ENCODE measurements at places on chromosomes 11 and 22.

- no peak for DNase-seq
Observed at GRCh38 chr22:50150161-50151129, 20.1 kb upstream of the PANX2 start.

DNA sequence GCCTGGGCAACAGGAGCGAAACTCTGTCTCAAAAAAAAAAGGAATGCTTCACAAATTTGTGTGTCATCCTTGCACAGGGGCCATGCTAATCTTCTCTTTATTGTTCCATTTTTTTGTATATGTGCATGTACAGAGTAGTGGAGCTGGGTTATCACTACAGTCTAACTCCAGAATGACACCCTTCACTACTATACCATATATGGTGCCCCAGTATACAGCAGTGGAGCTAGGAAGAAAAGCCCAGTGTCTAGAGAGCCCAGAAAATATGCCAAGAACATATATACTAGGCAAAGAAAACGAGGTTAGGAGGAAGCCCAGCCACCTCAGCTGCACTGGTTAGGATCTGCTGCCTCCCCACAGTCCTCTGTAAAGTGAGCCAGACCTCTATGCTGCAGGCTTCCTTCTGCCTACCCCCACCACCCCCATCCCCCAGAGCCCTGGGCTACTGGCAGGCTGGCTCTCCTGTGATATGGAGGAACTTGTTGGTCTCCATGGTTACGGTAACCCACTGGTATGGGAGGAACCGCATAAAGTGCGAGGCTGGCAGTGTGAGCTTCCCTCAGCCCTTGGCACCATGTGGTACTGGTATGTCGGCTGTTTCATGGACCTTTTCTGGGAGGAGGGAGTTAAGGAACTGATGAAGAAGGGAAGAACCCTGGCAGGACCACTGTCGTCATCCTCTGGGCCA is 34.3 kb downstream of the RCOR2 start:
- DNase-seq: peak; percentile 30

DNA sequence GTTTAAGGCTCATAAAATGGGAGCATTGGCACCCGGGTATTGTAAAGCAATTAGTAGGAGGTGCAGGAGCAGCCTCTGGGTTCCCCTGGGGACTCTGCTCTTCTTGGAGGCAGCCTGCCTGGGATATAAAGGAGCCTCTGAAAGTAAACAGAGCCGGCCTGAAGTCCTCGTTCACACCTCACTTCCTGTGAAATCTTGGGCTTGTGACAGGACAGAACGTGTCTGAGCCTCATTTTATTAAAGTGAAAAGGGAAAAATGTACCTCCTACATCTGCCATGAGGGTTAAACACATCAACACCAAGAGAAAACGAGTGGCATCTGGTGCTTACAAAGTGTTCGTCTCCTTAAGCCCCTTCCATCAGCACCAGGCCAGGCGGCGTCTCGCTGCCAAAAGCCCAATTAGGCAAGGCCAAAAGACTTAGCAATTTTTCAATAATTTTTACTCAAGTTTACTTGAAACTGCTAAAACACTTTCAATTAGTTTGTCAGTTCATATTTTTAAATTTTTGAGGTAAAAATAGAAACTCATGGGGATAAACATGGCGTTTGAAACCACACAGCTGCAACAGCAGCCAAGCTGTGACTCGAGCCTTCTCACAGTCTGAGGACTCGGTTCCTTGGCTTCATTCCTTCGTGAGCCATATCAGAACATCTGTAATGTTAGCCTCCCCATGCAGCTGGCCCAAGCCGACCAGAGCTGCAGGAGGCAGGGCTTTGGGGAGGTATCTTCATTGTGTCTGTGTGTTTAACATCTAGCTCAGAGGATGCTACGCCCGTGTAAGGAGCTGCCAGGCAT is 33.6 kb downstream of the MAP6 start:
- no peak for DNase-seq

DNA sequence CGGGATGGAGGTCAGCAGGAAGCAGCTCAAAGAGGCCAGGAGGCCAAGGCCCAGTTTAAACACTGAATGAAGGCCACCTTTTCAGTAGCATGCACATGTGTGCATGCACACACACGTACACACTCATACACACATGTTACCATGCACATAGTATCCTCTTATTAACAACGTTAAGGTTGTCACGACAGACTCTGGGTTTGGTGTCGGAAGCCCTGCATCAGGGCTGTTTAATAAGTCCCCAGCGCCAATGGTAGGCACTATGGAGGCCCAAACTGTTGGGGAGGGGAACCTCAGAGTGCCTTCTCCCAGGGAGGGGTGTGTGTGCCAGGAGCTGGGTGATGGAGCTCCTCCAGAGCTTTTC is 39.5 kb upstream of the ADA2 start:
- DNase-seq: no peak

DNA sequence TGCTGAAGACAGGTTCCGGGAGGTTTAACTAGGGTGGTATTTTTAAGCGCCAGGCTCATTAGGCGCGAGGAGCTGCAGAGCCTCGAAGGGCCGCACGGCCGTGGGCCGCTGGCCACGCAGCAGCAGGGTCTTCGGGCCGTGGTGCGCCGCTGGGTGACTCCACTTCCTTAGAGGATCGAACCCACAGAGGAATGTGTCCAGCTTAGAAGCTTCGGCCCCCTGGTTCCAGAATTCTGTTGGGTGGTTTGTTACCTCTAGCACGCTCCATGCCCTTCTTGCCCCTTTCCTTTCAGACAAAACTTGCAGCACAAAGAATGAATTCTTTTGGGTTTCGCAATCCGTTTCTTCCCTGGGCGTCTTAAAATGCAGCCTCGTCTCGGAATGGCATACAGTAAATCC is 773 bp upstream of the PATL1 start:
- no peak for DNase-seq

DNA sequence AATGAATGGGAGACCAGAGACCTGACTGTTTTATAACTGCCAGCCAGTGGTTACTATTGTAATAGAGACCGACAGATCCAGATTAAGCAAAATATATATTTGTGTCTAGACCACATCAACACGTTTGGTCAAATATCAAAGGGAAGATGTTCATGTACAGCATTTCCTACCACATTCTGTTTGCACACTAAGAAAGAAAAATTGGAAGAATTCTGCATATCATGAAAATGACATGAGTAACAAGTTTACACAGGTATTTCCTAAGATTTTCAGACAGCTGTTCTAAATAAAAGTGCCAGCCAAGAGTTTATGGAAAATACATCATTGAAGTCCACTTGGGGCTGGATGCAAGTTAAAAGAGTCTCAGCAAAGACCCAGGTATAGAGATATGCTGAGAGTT is 145.5 kb upstream of the ANO3 start:
- DNase-seq: no peak

DNA sequence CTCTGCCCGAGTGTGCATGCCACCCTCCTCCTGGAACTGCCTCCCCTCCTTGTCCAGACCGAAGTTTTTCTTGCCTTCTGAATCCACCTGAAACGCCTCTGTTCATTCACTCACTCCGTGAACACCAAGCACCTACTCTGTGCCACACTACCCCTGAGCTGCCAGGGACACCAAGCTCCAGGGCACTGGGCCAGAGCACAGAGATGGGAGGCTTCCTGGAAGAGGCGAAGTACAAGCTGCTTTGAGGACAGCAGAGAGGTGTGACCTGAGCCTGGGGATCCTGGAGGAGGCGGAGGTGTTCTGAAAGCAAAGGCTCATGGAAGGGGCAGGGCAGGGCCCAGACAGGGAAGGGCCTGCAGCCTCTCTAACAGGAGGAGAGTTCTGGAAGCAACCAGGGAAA is 47.5 kb downstream of the SCUBE1 start:
- no peak for DNase-seq

DNA sequence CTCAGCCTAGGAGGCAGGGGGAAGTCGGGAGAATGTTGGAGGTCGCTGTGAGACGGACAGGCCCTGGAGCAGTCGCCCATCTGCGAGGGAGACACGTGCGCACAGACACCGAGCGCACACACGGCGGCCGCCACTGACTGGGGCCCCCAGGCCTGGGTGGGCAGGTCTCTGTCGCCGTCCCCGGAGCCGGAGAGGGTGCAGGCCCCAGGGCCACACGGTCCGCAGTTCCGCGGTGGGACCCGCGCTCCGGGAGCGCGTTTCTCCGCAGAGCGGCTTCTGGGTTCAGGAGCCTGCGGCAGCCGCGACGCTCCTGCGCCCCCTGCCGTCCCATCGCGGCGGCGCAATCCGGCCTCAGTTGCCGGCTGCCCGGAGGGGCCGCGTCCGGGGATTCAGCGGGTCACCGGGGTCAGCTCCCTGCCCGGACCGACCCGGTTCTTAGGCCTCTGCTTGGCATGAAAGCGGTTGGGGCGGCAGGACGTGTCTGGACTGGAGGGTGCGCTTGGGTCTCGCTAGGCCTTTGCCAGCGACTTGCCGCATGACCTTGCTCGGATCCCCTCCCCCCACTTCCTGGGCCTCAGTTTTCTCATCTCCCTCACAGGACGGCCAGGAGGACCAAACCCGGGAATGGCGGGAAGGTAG is 31.2 kb downstream of the PDE2A start:
- peak; percentile 56 for DNase-seq

DNA sequence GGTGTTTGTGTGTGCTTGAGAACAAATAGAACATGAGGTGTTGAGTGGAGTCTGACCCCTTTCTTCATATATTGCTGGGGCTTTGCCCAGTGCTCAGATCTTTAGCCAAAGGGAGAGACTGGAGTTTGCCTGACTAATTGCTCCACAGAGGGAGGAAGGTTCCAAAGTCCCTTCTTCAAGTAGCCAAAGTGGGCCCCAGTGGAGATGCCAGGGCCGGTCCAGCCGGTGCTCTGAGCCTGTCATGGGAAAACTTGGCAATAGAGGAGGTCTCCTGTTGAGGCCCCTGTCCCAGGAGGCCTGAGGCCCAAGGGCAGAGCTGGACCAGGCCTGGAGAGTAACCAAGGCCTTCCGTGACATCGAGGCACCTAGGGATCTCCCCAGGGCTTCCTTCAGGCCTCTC is 112.3 kb downstream of the DSCAML1 start:
- DNase-seq: no peak

DNA sequence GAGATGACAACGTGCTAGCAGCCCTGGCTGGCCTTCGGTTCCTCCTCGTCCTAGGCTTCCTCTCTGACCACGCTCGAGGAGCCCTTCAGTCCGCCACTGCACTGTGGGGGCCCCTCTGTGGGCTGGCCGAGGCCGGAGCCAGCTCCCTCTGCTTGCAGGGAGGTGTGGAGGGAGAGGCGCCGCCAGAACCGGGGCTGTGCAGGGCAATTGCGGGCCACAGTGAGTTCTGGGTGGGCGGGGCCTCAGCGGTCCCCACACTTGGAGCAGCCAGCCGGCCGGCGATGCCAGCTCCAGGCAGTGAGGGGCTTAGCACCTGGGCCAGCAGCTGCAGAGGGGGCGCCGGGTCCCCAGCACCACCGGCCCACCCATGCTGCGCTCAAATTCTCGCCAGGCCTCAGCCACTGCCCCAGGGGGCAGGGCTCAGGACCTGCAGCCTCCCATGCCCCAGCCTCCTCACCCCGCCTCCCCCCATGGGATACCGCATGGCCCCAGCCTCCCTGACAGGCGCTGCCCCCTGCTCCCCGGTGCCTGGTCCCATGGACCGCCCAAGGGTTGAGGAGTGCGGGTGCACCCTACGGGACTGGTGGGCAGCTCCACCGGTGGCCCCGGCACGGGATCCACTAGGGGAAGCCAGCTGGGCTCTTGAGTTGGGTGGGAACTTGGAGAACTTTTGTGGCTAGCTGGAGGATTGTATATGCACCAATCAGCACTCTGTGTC is 399.4 kb downstream of the LUZP2 start:
- no peak for DNase-seq

DNA sequence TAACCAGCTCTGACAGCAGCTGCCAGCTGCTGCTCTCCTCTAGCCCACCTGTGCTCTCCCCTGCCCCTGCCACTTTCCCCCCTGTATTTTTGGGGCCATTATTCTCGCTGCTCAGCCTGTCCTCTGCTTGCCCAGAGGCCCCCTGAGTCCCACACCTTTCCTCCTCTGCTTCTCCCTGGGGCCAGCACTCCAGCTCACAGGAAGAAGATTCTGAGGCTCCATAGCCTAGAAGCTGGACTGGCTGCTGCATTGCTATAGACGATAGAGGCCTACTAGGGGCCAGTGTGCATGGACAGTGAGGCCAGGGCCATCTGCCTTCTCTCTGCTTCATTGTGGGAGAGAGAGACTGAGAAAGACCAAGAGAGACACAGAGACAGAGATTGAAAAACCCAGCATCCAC is 679 bp downstream of the OMP start:
- DNase-seq: no peak

DNA sequence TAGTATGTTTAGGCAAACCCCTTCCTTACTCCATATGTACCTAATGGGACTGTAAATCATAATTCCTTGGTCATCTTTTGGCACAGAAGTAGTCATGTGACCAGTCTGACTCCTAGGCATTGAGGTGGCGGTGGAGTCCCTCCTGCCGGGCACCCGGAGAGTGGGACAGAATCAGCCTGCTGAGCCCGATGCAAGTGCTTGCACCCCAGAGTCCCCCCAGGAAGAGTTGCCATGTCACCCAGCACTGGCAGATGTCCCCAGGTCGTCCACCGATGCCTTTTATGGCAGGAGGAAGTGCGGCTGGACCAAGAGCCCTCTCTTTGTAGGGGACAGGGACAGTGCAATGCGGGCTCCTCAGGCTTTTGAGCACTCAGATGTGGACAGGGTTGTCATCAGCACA is 500.3 kb downstream of the NELL1 start:
- no peak for DNase-seq

DNA sequence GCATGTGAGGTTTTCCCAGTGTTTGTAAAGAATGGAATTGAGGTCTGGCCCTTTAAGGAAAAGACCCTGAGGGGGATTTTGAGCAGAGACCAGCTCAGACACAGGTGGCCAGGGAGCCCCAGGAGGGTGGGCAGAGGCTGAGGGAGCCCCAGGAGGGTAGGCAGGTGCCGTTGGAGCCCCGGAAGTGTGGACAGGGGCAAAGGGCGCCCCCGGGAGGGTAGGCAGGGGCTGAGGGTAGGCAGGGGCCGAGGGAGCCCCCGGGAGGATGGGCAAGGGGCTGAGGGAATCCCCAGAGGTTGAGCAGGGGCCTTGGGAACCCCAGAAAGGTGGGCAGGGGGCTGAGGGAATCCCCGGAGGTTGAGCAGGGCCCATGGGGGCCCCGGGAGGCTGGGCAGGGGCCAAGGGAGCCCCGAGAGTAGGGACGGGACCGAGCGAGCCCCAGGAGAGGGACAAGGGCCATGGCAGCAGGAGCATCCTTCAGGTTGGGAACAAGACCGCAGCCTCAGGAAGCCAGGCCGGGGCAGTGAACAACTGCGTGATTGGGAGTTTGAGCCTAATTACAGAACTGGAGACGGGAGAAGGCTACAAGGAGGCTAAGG is 292.0 kb downstream of the BRD1 start:
- DNase-seq: no peak
